Activated CD4-positive, alpha-beta T cell treated with anti-CD3 and anti-CD28 coated beads for 36 hours (primary cell): ENCODE measurements at places on chromosomes 1 and 21.

- H3K4me3 ChIP-seq = no peak overlapping the region
- H3K36me3 ChIP-seq = no peaks in the 10 kb centered on the region
- H3K27me3 ChIP-seq = peaks cover 13% of the 10 kb centered on the region
- H3K4me1 ChIP-seq = peaks cover 3% of the 10 kb centered on the region
- no peak for DNase-seq
Measured at GRCh38 chr1:109386054-109386717, 11.5 kb downstream of the SORT1 start.

DNA sequence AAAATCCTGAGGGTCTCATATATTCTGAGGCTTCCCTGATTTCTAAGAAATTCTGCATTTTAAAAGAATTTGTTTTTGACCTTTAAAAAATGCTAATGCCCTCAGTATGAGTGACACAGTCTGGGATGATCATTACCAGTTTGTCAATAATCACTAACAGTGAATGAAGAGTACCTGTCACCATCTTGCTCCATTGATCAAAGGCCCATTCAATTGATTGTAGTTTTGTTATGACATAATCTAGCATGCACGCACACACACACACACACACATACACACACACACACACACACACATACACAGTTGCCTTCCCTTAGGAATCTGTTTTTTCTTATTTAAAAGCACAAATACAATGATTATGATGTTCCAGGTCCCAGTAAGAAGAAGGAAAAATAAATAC lies 250.4 kb downstream of the NFIA start:
- H3K36me3 ChIP-seq = peaks cover 5% of the 10 kb centered on the region
- H3K4me1 ChIP-seq = peaks cover 21% of the 10 kb centered on the region
- H3K4me3 ChIP-seq = no peak overlapping the region
- peak overlapping the region; percentile 33 for H3K27ac ChIP-seq
- DNase-seq = no peak

- no peaks in the 10 kb centered on the region for H3K36me3 ChIP-seq
- H3K27me3 ChIP-seq = peaks cover 5% of the 10 kb centered on the region
- H3K27ac ChIP-seq = no peak overlapping the region
Measured at GRCh38 chr1:201360901-201361651, 16.4 kb downstream of the TNNT2 start.

DNA sequence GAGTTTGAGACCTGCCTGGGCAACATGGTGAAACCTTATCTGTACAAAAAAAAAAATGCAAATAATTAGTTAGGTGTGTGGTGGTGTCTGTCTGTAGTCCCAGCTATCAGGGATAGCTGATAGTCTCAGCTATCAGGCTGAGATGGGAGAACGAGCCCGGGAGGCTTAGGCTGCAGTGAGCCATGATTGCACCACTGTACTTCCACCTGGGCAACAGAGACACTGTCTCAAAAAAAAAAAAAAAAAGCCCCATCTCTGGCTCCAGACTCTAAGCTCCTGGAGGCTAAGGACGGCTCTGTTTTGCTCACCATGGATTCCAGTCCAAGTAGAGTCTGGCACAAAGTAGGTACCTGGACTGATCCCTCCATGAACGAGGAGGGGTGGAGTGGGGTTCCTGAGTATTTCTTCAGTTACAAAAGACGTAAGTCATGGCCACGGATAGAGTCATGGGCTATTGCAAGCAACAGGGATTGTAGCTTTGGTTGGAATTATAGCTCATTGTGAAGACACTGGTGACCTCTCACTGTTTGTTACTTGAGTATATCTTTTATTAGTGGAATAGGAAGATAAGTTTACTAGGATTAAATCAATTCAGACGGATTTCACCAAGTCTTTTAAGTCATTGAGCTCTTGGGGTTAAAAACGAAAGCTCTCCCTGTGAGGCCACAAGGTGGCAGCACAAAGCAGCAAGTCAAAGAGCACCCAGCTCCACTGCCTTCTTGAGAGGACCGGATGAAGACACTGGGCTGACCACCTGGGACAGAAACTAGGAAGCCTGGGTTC lies 35.6 kb upstream of the TMEM61 start:
- H3K27me3 ChIP-seq = peaks cover 5% of the 10 kb centered on the region
- H3K4me1 ChIP-seq = peaks cover 10% of the 10 kb centered on the region
- H3K27ac ChIP-seq = no peak overlapping the region

- H3K4me1 ChIP-seq = no peaks in the 10 kb centered on the region
- no peak overlapping the region for H3K4me3 ChIP-seq
- no peak for DNase-seq
- no peaks in the 10 kb centered on the region for H3K27me3 ChIP-seq
- no peaks in the 10 kb centered on the region for H3K36me3 ChIP-seq
- H3K27ac ChIP-seq = no peak overlapping the region
Measured at GRCh38 chr1:6517435-6517851, 26.0 kb upstream of the PLEKHG5 start.

GRCh38 chr1:110877364-110877763 lies 4.4 kb downstream of the CD53 start:
- peak overlapping the region; percentile 95 for H3K27ac ChIP-seq
- H3K36me3 ChIP-seq = peaks cover 53% of the 10 kb centered on the region
- peaks cover 46% of the 10 kb centered on the region for H3K4me1 ChIP-seq
- H3K4me3 ChIP-seq = peak overlapping the region; percentile 85

DNA sequence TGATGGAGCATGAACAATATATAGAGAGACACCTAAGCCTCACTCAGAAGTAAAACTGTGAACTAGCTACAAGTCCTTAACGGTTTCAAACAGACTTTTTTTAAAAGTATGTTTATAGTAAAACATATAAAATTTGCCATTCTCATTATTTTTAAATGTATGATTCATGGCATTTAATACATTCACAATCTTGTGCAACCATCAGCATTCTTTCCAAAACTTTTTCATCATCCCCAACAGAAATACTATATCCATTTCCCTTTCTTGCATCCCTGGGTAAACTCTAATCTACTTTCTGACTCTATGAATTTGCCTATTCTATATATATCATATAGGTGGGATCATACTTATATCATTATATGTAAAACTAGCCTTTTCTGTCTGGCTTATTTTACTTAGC lies 25.5 kb downstream of the EVI5 start:
- no peak for DNase-seq
- H3K4me3 ChIP-seq = no peak overlapping the region
- H3K4me1 ChIP-seq = no peaks in the 10 kb centered on the region
- H3K36me3 ChIP-seq = no peaks in the 10 kb centered on the region

GRCh38 chr1:193183019-193183627 lies 3.3 kb downstream of the B3GALT2 start:
- no peaks in the 10 kb centered on the region for H3K27me3 ChIP-seq
- no peak overlapping the region for H3K4me3 ChIP-seq
- no peak overlapping the region for H3K27ac ChIP-seq
- no peaks in the 10 kb centered on the region for H3K36me3 ChIP-seq
- DNase-seq = no peak
- H3K4me1 ChIP-seq = peaks cover 34% of the 10 kb centered on the region

- no peak overlapping the region for H3K27ac ChIP-seq
- H3K27me3 ChIP-seq = peaks cover 4% of the 10 kb centered on the region
- peaks cover 20% of the 10 kb centered on the region for H3K36me3 ChIP-seq
- DNase-seq = no peak
Measured at GRCh38 chr1:156248323-156248683, 447 bp upstream of the PAQR6 start.

GRCh38 chr1:40404670-40405462 lies 31.3 kb downstream of the SMAP2 start:
- H3K27ac ChIP-seq = peak overlapping the region; percentile 91
- H3K4me1 ChIP-seq = peaks cover 64% of the 10 kb centered on the region
- H3K27me3 ChIP-seq = no peaks in the 10 kb centered on the region
- DNase-seq = peak; percentile 61
- peaks cover 61% of the 10 kb centered on the region for H3K36me3 ChIP-seq
- peak overlapping the region; percentile 3 for H3K4me3 ChIP-seq

GRCh38 chr1:42324398-42325013 lies 10.5 kb downstream of the FOXJ3 start:
- no peak overlapping the region for H3K27ac ChIP-seq
- no peak overlapping the region for H3K4me3 ChIP-seq
- DNase-seq = no peak
- peaks cover 83% of the 10 kb centered on the region for H3K4me1 ChIP-seq
- peaks cover 10% of the 10 kb centered on the region for H3K36me3 ChIP-seq
- no peaks in the 10 kb centered on the region for H3K27me3 ChIP-seq

- no peaks in the 10 kb centered on the region for H3K27me3 ChIP-seq
- H3K4me3 ChIP-seq = peak overlapping the region; percentile 56
- peak overlapping the region; percentile 99 for H3K27ac ChIP-seq
- peaks cover 98% of the 10 kb centered on the region for H3K4me1 ChIP-seq
- peak; percentile 87 for DNase-seq
Measured at GRCh38 chr1:160625725-160626498, 20.9 kb downstream of the SLAMF1 start.

- H3K27me3 ChIP-seq = peaks cover 52% of the 10 kb centered on the region
- no peak overlapping the region for H3K27ac ChIP-seq
- H3K4me1 ChIP-seq = peaks cover 22% of the 10 kb centered on the region
- DNase-seq = no peak
- no peak overlapping the region for H3K4me3 ChIP-seq
- H3K36me3 ChIP-seq = no peaks in the 10 kb centered on the region
Measured at GRCh38 chr1:156690675-156691036, 13.4 kb upstream of the NES start.

- H3K4me1 ChIP-seq = peaks cover 61% of the 10 kb centered on the region
- H3K27me3 ChIP-seq = no peaks in the 10 kb centered on the region
- no peak overlapping the region for H3K27ac ChIP-seq
- H3K36me3 ChIP-seq = peaks cover 34% of the 10 kb centered on the region
- no peak for DNase-seq
Measured at GRCh38 chr21:36325373-36326010, 5.5 kb downstream of the MORC3 start.

- H3K4me1 ChIP-seq = no peaks in the 10 kb centered on the region
- no peak overlapping the region for H3K4me3 ChIP-seq
- DNase-seq = peak; percentile 70
- H3K27me3 ChIP-seq = no peaks in the 10 kb centered on the region
Measured at GRCh38 chr1:2611031-2611501, 21.8 kb downstream of the MMEL1 start.

GRCh38 chr21:25925064-25925800 lies 190.5 kb downstream of the GABPA start:
- H3K4me1 ChIP-seq = no peaks in the 10 kb centered on the region
- no peaks in the 10 kb centered on the region for H3K27me3 ChIP-seq
- no peak for DNase-seq
- peaks cover 16% of the 10 kb centered on the region for H3K36me3 ChIP-seq
- H3K27ac ChIP-seq = no peak overlapping the region
- no peak overlapping the region for H3K4me3 ChIP-seq

DNA sequence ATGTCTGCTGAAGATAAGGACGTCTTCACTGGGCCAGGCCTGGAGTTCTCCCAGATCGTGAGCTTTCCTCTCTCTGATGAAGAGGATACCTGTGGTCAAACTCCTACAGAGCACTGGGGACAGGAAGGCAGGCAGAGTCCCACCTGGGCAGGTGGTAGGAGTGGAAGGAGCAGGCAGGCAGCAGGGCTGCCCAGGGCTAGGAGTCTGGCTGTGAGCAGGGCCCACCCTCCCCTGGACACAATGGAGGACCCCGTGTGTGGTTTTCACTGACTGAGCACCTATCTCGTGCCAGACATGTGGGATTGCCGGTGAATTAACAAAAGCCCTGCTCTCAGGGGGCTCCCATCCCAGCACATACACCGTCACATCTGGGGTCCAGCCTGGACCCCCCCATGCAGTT lies 4.9 kb upstream of the SAMD11 start:
- peaks cover 37% of the 10 kb centered on the region for H3K27me3 ChIP-seq
- no peak for DNase-seq
- no peak overlapping the region for H3K4me3 ChIP-seq
- peaks cover 2% of the 10 kb centered on the region for H3K36me3 ChIP-seq

- H3K27me3 ChIP-seq = peaks cover 7% of the 10 kb centered on the region
- no peak for DNase-seq
- peaks cover 7% of the 10 kb centered on the region for H3K4me1 ChIP-seq
- no peak overlapping the region for H3K27ac ChIP-seq
- H3K36me3 ChIP-seq = no peaks in the 10 kb centered on the region
- no peak overlapping the region for H3K4me3 ChIP-seq
Measured at GRCh38 chr1:28840928-28841544, 29.1 kb downstream of the OPRD1 start.

DNA sequence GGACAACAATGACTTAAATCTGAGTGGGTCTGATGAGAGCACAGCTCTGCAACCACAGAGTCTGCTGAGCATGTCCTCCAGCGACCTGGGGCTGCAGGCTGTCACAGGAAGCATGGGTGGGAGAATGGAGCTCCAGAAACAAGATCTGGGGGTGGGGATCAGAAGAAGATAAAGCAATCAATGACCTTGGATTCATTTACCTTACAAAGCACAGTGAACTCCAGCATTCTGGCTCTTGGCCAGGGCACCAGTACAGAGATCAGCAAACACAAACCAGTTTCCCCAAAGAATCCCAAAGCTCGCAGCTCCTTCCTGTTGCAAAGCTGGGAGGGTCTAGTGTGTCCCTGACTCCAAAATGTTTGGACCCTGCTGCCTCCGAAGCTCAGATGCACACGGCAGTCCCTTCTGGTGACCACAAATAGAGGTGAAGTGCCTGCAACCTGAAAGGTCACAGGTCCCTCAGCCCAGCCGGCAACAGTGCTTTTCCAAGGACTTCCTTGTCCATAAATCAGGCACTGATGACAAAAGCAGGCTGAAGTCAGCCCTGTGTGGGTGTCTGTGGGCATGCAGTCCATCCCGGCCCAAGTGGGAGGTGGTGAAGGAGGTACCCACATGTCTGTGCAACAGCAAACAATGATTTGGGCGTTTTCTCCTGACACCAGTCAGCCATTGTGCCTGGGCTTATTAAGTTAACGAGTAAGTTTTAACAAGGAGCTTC lies 76.1 kb downstream of the SH3BGR start:
- DNase-seq = no peak
- no peak overlapping the region for H3K4me3 ChIP-seq
- H3K36me3 ChIP-seq = no peaks in the 10 kb centered on the region
- no peak overlapping the region for H3K27ac ChIP-seq
- H3K27me3 ChIP-seq = peaks cover 5% of the 10 kb centered on the region

- H3K4me1 ChIP-seq = no peaks in the 10 kb centered on the region
- H3K27me3 ChIP-seq = peaks cover 2% of the 10 kb centered on the region
Measured at GRCh38 chr1:44138239-44138638, 3.2 kb downstream of the KLF18 start.

DNA sequence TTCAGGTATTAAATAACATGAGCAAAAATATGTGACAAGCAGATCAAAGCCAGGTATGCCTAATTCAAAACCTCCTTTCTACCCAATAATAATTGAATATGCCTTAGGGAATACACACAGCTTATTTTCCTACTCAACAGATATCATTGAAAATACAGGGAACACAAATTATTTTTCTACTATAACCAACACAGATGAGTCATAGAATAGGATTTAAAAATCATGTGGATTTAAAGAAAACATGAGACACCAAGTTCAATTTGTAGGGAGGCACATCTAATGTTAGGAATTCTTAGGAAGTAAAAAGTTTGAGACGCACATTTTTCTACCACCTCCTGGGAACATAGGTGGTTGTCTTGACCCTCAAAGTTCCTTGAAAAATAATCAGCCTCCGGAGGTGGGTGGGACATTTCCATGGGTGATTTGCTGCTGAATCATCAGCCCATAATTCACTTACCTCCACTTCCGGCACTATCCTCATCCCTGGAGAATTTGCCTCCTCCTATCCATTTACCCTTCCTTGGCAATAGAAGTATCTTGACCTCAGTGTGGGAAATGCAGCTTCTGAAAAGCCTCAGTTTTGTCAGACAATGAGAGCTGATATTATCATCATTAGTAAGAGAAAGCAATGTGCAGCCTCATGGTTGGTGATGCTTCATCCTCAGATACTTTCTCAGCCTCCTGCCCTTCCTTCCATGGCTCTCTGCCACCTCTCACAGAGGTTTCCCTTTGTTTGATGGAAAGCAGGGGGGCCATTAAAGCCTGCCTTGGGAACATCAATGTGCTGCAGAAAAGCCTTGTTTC lies 33.5 kb upstream of the RGS4 start:
- H3K36me3 ChIP-seq = no peaks in the 10 kb centered on the region
- no peak overlapping the region for H3K4me3 ChIP-seq
- H3K27me3 ChIP-seq = peaks cover 8% of the 10 kb centered on the region
- H3K27ac ChIP-seq = no peak overlapping the region
- no peaks in the 10 kb centered on the region for H3K4me1 ChIP-seq
